ENCODE measurements at places on chromosomes 1 and 21.

DNA sequence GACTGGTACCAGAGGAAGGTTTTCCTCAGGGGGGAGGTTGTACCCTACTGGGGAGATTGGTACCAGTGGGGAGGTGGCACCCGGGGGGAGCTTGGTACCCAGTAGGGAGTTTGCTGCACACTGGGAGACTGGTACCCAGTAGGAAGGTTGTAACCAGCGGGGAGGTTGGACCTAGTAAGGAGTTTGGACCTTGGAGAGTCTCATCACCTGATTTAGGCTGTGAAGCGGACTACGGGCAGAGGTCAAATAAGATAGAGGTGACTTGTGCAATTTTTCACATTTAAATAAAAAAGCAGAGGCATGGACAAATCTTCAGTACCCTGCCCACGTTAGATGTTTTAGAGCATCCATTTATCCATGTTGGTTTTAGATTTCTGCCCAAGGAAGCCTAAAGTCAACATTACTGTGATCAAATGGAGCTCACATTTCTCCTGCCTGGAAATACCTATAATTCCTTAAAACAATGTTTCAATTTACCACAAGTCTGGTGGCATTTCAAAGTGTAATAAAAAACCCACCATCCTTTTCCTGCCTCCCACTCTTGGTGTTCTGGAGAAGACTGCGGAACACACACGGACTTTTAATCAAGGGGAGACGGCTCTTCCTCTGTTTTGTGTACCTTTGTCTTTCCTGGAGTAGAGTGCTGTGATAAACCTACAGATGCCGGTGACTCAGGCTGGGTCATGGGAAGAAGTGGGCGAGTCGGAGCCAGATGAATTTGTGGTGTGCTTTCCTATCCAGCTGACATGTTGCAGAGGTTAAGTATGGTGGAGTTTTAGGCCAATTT, 36.2 kb upstream of the MRPS6 start:
- DNase-seq: no peak

DNA sequence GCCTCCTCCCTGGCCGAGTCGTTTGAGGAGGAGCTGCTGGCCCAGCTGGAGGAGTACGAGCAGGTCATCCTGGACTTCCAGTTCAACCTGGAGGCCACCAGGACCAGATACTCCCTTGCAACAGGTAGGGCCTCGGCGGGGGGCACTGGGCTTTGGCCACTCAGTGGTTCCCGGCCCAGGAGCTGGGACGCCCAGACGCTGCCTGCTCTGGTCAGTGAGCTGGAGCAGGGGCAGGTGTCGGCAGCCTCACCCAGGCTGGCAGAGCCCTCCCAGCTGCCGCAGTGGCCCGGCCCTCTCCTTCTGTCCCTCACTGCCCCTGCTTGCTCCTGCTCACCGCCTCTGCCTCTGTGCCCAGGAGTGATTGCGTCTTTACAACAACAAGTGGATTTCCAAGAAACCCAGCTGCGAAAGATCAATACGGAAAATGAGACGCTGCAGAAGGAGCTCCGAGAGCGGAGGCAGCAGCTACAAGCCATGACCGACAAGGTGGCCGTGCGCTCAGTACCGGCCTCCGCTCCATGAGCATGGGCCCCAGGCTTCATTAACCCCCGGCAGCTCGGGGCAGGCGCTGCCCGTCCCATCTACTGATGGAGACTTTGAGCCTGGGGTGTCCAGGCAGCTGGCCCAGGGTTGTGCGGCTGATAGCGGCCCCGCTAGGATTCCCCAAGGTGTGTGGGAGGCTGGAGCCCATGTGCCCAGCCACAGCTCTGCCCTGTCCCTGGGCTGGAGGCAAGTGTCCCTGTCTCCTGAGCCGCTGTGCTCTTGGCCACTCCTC, 9.0 kb upstream of the SMIM1 start:
- no peak for DNase-seq

DNA sequence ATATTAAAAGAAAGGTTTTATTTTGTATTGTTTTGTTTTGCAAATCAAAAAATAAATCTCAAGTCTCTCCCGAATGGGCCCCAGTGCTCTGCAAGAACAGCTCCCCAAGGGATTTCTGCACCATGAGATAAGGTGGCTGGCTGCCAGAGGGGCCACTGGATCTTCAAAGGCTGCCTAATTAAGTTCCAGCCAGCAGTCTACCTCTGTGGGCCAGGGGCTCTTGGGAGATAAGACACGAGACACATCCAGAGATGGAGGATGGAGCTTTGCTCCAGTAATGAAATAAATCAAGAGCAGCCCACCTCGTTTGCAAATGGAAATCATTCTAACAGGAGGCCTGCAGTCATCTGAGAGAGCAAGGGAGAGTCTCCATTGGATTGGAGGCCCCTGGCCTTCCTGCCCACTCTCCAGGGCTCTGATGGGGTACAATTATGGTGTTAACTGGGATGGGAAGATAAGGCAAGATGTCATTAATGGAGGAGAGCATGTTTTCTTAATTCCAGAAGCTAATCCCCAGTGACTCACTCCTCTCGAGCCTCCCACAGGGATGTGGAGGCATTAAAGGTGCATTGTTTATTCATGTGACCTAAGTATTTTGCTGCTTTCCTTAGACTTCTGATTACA, 155.2 kb upstream of the KAZN start:
- no peak for DNase-seq

- DNase-seq: no peak
Observed at GRCh38 chr1:96346719-96347118, 374.9 kb upstream of the PTBP2 start.

DNA sequence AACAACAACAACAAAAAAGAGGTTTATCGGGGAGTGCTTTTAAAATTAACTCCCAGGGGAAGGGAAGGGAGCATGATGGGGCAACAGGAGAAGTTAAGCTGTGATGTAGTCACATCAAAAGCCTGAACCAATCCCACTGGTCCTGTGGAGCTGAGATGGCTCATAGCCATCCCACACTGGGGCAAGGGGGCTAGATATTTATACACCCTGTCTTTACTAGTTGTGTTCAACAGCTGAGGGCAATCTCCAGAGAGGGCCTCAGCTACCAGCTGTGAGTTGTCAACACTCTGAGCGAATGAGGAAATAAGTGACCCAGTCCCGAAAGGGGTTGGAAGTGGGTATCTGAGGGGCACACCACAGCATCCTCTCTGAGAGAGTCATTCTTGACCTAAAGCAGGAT, 31.0 kb upstream of the CREG1 start:
- DNase-seq: no peak

- DNase-seq: no peak
Observed at GRCh38 chr1:6086358-6086757, 40.7 kb downstream of the KCNAB2 start.

DNA sequence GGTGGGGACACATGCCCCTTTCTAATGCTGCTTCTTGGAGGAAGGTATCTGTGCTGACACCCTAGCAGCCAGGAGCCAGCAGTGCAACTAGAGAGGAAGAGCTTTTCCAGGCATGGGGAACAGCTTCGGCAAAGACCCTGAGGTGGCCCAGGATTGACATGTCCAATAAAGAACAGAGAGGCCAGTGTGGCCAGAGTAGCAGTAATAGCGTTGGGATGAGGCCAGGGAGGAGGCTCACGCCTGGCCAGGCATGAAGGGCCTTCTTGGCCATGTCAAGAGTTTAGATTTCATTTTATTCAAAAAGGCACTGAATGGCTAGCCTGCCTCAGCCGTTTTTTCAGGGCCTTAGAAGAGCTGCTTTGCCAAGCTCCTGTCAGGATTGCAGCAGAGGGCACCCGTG, 16.3 kb upstream of the ADAMTSL4 start:
- no peak for DNase-seq

- DNase-seq: no peak
Observed at GRCh38 chr1:36089393-36090121, 865 bp downstream of the ADPRS start.

DNA sequence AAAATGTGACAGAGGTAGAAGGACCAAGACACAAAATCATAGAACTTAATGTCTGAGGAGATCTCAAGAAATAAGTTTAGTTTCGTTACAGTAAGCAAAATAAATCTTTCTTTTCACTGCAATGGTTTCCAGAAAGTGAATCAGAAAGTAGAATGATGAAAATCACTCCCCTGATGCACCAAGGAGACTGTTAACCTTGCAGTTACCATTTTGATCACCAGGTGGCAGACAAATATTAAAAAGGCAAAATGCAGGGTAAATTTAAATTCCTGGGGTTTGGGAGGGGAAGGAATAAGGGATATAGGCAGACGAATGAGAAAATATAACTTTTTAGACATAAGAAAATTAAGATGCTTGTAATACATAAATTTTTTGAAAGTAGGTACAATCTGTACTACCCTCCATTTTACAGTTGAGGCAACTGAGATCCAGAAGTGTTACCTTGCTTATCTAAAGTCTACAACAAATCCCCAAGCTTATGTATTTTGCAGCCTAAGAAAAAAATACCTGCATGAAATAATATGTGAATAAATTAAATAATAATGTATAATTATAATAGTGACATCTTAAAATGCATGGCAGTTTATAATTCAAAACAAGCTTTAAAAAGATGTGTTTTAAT, 253.2 kb downstream of the CRB1 start:
- DNase-seq: no peak

GRCh38 chr1:66436378-66437135, 97.4 kb upstream of the SGIP1 start:
- no peak for DNase-seq

GRCh38 chr21:43355266-43355924, 71.5 kb downstream of the SIK1 start:
- DNase-seq: no peak

DNA sequence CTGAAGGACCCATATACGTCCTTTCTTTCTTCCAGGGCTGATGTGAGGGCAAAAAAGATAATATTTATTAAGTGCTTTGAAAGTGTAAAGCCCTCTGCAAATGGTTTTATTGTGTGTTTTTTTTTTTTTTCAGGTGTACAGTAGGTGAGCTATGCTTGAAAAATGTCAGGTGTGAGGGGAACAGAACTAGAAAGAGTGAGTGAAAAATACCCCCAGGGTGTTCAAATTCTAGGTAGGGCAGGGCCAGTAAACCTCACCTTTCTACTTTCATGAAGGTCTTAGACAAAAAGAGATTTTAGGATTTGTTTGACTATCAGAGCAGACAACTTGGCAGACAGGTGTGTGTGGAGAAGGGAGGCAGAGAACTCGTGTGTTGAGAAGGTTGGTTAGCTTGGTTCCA, 51.3 kb downstream of the ARHGEF11 start:
- DNase-seq: no peak

- no peak for DNase-seq
Observed at GRCh38 chr1:37732111-37732780, 32.7 kb downstream of the EPHA10 start.

GRCh38 chr1:236734141-236734765, 48.0 kb downstream of the ACTN2 start:
- DNase-seq: no peak

DNA sequence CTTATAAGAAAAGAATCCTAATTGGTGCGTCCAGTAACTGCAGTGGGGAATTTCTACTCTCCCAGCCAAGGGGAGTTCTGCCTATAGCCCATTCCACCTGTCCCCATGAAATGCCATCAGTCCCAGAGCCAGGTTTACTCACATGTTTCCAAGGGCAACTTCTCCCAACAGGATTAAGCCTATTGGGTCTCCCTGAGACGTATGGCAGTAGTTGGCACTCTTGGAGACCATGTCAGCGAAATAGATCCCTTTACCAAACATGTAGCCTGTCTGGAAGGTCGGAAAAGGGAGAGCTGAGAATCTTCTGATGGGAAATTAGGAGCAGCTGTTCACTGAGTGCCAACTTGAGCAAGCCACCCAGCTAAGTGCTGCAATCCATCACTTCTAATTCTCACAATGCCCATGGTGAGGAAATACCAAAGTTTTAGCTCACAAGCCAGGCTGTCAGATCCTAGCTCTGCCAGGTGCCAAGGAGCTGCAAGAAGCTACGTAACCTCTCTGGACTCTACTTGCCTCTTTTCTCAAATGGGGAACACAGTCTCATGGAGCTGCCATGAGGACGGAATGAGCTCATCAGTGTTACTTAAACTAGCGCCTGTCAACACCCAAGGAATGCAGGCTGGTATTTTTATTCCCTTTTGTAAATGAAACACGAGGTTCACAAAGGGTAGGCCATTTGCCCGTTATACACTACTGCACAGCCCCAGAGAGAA, 43.9 kb downstream of the PARP1 start:
- no peak for DNase-seq

GRCh38 chr1:180860535-180860934, 52.2 kb upstream of the KIAA1614 start:
- DNase-seq: no peak

DNA sequence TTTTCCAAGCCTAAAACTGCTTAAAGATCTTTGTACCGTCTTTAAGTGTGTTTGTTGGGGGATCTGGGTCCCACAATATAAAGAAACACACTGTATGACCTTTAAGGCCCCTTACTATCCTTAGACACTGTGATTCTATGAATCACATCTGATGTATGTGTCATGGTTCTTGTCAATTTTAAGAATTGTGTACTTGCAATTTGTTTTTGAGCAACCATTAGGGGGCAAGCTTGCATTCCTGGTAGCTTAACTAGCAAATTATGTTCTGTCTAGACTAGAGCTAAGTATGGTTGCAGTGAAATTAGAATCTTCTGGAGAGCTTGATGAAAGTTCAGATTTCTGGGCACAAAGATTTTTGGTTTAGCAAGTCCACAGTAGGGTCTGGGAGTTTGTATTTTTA, 219.5 kb downstream of the TPR start:
- DNase-seq: no peak

DNA sequence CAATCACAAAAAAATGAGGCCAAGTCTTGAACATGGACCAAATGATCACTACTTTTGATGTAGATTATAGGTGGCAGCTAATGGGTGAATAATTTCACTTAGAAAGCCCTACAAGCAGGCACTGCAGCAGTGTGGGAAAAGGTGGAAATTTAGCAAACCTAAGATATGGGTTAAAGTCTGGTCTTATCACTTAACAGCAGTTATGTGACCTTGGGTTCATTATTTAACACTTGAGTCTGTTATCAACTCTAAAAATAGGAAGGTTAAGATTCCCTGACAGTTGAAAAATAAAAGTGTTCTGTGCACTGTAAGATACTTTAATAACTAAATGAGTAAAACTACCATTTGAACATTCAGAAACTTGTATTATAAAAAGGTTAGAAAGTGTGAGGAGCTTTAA, 47.5 kb downstream of the SSX2IP start:
- DNase-seq: no peak

- DNase-seq: no peak
Observed at GRCh38 chr1:215710036-215710898, 143.2 kb downstream of the KCTD3 start.

DNA sequence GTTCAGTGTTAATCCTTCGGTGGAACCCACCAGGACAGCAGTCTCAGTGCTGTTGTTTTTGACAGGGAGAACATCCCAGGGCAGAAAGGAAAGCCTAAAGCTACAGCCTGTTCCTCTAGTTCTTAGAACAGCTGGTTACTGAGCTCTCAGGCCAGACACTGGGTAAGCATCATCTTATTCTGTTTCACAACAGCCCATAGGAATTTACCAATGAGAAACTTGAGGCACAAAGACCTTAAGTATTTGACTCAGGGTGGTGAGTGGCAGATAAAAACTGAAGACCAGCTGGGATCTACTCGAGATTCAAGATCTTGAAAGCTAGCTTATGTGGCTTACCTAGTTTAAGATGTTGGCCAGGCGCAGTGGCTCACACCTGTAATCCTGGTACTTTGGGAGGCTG, 9.4 kb upstream of the NEK2 start:
- no peak for DNase-seq

Measured in NCI-H1417 treated with DMSO at 0.1 percent for 48 hours (cell line).